Gastroesophageal sphincter (tissue), 4 donors: ENCODE measurements at places on chromosomes 7 and 10. TPM values are rescaled to one million over a fixed set of nuclear protein-coding genes. Genes with fewer than 3 reads are reported as not detected.
A peak's percentile ranks its signal among the peaks of the same experiment; 100 is the strongest.

- ATAC-seq: no peak
These were observed 13.5 kb upstream of the ITIH2 start for GRCh38 chr10:7689591-7689990.

GRCh38 chr7:2542011-2542915 is 13.1 kb downstream of the BRAT1 start:
- no peak for ATAC-seq

- no peak for ATAC-seq
These were observed 338.1 kb upstream of the SEMA3C start for GRCh38 chr7:81256991-81257390.

- ATAC-seq: no peak
These were observed 105.4 kb upstream of the BTBD16 start for GRCh38 chr10:122165484-122166276.

- no peak for ATAC-seq
These were observed 94.9 kb upstream of the DLX6 start for GRCh38 chr7:96910486-96910885.

- peak; percentile 18 for ATAC-seq
These were observed 143.0 kb downstream of the CUBN start for GRCh38 chr10:16986406-16987205.

GRCh38 chr7:50821457-50822008 is 38.8 kb upstream of the GRB10 start:
- no peak for ATAC-seq

DNA sequence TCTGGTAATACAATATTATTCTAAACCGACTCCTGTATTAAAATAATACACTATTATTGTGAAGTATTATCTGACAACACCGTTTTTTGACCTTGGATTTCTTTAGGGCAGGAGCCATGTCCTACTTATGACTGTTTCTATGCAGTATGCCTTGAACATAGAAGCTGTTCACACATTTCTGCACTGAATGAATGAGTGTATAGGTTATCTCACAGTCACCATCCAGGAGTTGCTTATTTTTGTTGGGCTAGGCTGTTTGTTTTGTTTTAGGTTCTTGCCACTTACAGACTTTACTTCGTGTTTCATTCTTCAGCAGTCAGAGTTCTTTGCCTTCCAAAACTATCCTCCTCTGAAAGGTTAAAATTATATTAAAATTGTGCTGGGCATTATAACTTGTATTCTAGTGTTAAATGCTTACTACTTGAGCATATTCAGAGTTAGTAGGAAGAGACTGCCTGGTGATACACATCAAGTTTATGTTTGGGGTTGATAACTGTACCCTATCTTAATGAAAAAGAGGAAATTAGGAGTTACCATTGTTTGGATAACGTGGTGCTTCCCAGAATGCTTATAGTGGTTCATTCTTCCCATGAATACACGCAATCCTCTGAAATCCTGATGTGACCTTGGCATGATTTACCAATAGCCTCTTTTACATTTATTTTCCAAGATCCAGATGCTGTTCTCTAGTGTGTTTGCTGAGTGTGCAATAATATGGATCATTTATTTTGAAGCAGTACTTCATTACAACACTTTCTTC is 1.7 kb downstream of the RALA start:
- ATAC-seq: no peak

- ATAC-seq: no peak
These were observed 1.4 kb downstream of the TRA2A start for GRCh38 chr7:23530405-23530804.

- ATAC-seq: no peak
These were observed 225.0 kb downstream of the CTNNA3 start for GRCh38 chr10:67471022-67471421.

DNA sequence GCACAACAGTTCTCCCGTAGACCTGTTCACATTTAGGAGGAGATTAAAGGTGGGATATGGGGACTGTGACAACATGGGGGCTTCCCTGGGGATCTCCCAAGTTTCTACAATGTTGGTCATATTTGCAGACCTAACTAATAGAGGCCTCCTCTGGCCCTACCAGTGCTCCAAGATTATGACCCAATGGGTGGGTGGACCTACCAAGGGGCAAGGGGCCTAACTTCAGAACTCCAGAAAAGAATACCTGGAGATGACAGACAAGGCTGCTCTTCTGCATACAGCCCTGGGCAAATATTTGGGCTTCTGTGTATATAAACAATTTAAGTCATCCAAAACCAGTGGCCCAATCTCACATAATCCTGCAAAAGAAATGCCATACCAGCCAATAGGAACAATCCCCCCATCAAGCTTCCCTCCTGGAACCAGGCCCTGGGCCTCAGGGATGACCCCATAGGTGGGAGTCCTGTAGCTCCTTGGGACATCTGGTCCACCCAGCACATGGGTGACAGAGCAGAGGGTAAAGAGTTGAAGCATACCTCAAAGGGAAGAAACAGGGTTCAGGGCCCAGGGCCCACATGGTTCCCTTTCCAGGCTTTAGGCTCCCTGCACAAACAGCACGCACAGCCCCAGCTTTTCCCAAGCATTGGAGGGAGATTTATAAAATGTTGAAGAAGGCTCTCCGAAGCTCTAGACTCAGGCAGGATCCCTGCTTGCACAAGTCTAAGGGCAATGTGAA is 86.1 kb upstream of the CHST15 start:
- no peak for ATAC-seq

- no peak for ATAC-seq
These were observed 46.4 kb upstream of the PARD3 start for GRCh38 chr10:34861293-34862021.

Gene TEX36
- total RNA-seq: not detected

Gene SKIDA1
- 3.4 TPM for total RNA-seq

Gene VWDE
- not detected for total RNA-seq

Gene C10orf71
- 0.08 TPM for total RNA-seq
